ENCODE measurements at places on chromosomes 4 and X.

DNA sequence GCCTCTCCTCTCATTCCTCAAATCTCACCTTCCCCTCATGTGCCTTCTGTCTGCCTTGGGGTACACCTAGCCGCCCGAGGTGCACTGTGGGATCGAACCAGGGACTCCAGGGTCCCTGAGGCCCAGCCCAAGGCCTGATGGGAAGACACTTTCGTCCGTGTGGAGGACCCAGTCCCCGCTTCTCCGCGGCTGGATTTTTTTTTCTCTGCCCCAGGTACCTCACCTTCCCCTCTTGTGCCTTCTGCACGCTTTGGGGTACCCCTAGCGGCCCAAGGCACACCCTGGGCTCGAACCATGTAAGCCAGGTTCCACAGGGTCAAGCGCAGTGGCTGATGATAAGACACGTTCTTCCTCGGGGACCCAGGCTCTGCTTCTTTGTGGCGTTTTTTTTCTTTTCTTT lies 530.7 kb downstream of the CWH43 start:
- DNase-seq = no peak

DNA sequence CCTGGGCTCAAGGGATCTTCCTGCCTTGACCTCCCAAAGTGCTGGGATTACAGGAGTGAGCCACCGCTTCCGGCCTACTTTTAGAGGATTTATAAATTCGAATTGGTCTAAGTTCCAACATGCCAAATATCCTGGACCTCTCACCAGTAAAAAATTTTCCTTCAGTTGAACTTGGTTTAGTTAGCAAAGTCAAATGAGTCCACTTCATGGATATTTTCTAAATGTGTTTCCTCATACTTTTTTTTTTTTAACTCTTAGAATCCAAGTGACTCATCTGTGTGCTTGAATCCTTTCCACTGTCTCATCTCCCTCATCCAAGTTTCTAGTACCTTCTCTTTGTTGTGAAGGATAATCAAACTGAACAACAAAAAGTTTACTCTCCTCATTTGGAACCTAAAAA lies 49.7 kb downstream of the RBM47 start:
- no peak for DNase-seq

DNA sequence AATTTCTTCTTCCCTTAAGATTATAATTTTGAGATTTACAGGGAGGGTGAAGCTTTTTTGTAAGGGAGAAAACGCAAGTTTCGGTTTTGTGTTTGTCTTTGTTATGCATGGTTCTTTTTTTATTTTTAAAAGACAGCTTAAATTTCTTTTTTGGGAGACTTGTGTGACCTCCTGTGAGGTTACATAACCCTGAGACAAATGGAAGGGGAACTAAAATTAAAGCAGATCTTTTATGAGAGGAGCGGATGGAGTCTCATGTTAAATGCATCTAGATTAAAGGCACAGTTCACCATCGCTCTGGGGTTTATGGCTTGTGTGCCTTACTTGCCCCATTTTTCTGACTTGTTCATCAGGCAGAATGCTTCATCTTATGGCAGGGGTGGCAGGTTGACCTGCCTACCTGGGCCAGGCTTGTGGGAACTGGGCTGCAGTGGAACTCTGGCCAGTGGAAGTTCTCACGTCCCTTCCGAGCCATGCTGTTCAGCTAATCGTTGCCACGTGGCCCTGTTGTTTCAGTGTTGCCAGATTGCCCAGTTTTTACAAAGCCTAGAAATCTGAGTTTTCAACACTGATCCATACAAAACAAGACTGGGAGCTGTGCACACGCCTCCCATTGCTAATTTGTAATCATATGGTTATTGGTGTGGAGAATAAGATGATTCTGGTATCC lies 291.8 kb downstream of the ARHGAP10 start:
- DNase-seq = no peak

GRCh38 chrX:151870602-151871001 lies 42.1 kb upstream of the MAGEA4 start:
- no peak for DNase-seq

- DNase-seq = no peak
Observed at GRCh38 chrX:153621949-153622598, 23.1 kb upstream of the CCNQ start.

- DNase-seq = no peak
Observed at GRCh38 chr4:52714597-52715254, 36.5 kb downstream of the ERVMER34-1 start.

DNA sequence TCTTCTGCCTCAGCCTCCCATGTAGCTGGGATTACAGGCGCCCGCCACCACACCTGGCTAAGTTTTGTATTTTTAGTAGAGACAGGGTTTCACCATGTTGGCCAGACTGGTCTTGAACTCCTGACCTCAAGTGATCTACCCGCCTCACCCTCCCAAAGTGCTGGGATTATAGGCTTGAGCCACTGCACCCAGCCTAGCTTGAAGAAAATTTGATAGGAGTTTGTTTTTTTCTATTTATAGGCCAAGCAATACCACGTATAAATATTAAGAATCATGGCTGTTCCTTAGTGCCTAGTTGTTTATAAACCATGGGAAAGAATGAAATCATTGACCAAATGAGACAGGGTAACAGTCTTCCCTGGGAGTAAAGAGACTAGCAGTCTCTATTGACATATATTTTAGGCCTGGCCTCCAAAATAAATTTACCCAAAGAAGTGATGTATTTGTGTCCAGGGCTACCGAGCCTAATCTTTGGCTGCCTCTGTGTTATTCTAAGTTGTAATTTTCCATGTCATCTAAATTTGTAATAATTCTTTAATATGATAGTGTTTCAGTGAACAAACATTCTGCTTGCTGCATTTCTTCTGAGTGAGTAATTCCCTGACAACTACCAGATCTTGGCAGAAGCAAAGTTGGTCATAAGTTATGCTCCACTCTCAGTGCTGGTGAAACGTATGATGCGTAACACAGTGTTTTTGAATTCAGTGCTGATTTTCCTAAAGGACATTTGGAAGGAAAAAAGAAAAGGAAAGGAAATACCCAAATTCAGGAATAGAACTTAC lies 10.3 kb downstream of the PKD2 start:
- no peak for DNase-seq

DNA sequence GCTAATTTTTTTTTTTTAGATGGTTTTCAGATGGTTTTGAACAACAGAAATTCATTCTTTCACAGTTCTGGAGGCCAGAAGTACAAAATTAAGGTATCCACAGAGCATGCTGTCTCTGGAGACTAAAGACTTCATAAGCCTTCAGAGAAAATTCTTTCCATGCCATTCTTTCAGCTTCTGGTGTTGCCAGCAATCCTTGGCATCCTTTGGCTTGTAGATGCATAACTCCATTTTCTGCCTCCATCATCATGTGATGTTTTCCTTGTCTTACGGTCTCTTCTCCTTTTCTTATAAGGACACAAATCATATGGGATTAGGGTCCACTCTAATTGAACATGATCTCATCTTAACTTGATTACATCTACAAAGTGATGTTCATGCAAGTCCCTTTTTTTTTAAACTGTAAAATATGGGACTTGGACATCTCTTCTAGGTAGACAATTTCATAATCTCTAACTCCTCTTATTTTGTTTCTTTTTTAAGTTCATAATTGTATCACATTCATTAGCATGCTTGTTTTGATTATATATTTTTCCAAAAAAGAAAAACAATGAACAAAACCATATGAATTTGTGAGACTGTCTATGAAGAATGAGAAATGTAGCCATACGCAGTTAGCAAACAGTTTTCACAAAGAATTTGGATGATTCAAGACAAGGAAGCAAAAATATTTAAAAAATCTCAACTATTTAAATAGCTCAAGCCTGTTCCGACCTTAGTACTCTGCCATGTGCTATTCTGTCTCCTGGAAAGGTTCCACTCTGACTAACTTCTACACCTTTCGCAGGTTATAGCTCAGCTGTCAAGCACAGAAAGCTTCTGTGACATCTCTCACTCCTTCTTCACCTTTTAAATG lies 53.1 kb upstream of the GIMD1 start:
- DNase-seq = no peak

DNA sequence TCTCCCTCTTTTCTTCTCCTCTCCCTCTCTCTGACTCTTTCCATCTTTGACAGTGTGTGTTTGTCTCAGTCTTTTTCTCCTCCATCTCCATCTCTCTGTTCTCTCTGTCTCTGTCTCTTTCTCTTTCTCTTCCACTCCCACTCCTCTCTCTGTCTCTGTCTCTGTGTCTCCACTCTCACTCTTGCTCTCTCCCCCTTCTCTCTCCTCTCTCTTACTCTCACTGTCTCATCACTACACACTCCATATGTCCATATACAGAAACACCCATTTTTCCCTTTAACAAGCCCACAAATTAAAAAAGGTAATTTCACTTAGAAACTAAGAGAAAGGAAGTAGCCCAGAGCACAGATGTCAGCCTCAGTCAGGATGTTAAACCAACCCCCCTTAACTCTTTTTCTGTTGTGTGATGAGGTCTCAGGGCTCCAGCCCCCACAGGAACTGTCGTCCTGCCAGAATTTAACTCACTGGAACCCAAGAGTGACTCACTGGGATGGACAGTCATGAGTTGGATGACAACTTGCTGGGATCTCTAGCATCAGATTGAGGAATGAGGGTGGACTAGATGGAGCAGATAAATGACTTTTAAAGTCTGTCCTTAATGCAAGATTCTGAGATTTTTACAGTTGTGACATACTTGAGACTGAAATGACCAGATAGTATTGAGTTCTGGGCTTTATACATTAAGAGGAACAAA lies 27.5 kb downstream of the OTUD6A start:
- no peak for DNase-seq

DNA sequence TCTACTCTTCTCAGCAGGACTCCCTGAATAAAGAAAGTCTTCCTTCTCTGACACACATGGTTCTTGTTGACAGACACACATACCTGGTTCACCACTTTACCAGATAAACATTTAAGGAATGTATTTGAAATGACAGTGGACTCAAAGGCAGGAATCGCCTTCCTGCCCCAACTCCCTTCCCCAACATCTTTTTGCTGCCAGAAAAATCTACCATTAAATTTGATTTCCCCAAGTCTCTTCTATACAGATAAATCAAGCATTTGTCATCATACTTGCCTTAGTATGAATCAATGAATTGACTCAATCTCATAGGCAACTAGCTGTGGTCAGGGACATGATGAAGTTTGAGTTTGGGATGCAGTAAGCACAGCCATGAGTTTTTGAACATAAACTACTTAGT lies 23.3 kb upstream of the ANXA5 start:
- DNase-seq = no peak

- DNase-seq = no peak
Observed at GRCh38 chrX:22424122-22424915, 151.6 kb downstream of the CBLL2 start.

DNA sequence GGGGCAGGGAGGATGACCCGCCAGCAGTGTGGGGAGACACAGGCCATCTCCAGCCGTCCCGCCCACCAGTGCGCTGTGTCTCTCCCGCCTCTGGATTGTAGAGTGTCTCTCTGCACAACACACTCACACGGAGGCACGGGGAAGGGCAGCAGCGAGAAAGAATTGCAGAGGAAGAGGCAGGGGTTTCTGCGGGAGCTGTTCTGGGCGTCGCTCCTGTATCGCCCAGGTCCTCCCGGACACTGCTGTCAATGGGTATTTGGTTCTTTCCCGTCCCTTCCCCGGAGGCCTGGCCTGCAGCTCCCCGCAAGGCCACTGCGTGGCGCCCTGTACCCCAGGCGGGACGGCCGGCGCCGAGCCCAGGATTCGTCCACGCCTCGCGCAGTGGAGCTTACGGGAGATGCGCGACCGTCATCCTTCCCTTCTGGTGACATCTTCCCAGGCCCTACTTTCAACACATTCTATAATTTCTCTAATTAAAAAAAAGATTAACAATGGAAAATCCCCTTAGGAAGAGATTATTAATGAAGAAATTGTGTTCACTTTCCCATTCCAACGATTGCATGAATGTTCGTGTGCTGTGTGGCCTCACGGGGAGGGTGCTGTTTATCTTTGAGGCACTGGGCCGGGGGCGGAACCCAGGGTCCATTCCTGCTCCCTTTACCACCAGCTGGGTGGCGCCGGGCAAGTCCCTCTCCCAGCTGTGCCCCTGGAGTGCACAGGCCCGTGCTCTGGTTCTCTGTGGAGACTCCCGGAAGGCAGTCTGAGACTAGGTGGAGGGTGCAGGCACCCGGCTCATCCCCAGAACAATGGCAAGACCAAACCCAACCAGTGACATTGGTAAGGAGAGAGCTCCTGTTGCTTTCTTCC lies 95.7 kb downstream of the CPZ start:
- no peak for DNase-seq

DNA sequence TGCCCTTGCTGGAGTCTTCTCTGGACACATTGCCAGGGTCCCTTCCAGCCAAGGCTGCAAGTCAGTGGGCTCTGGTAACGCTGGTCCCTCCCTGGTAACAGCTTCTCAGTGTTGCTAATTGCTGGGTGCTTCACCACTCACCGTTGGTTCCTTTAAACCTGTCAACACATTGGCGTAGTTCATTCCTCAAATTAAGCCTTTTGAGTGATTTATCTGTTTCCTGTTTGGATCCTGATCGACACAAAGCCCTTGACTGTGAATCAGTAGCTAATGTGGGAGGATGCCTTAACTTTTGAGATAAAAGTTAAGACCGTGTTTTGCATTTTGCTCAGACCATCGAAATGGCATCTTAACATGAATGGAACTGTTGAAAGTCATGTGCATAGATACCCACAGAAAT lies 125.9 kb downstream of the AMELX start:
- DNase-seq = no peak

DNA sequence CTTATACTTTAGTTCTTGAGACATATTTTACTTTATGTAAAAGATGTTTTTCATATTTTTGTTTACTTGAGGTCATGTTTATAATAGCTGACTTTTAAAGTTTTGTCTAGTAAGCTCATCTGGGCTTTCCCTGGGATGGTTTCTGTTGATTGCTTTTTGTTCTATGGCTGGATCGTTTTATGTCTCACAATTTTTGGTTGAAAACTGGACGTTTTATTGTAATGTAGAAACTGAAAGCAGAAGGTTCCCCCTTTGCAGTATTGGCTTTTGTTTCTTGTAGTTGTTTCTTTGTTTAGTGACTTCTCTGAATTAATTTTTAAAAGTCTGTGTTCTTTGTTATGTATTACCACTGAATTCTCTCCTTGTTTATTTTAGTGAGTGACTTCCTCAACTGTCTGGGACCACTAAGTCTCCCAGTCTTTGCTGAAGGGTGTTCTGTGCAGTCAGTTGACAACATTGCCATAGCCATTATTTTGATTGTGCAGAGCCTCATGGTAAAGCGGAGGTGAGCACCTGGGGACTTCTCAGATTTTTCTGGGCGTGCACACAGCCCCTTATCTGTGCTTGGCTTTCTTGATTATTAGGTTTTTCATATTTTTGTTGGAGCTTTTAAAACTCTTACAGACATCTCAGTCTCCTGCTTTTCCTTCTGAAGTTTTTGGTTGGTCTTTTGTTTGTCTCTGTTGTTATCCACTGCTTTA lies 31.0 kb downstream of the KDM6A start:
- no peak for DNase-seq

GRCh38 chr4:15003401-15003890 lies 1.2 kb downstream of the CPEB2 start:
- no peak for DNase-seq

- DNase-seq = no peak
Observed at GRCh38 chrX:35166023-35166422, 223.4 kb downstream of the FAM47B start.
